Left renal cortex interstitium (tissue), 4 donors: ENCODE measurements at places on chromosomes 16 and 17.

DNA sequence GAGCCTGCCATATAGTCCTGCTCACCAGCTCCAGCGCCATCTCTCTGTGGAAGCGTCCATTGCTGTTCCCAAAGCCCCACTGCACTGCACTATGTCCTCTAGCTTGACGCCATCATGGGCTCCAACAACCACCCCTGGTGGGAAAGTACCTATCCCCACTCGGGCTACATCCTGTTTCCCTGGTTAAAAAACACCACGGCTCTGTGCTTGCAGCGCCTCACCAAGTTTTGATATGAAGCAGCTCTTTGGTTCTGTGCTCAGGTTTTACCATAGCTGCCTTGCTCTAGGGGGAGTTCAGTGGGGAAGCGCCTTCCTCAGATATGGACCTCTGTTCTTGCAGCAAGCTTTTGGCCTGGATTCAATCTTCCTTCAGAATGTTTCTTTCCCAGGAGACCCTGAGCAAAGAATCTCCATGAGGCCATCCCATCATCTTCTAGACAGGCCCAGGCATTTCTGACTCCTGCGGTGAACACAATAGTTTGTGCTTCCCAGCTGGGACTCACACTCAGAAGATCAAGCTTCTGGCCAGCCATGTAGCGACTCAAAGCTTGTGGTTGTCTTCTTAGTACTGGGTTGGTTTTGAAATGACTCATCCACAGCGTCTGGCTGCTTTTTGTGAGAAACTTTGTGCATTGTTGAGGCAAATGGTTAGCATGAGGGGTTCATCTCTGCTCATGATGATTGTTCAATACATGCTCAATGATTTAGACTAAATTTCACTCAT, 39.5 kb downstream of the DYNLRB2 start:
- no peak for DNase-seq

GRCh38 chr17:6355196-6355595, 79.7 kb downstream of the AIPL1 start:
- DNase-seq, result no peak

DNA sequence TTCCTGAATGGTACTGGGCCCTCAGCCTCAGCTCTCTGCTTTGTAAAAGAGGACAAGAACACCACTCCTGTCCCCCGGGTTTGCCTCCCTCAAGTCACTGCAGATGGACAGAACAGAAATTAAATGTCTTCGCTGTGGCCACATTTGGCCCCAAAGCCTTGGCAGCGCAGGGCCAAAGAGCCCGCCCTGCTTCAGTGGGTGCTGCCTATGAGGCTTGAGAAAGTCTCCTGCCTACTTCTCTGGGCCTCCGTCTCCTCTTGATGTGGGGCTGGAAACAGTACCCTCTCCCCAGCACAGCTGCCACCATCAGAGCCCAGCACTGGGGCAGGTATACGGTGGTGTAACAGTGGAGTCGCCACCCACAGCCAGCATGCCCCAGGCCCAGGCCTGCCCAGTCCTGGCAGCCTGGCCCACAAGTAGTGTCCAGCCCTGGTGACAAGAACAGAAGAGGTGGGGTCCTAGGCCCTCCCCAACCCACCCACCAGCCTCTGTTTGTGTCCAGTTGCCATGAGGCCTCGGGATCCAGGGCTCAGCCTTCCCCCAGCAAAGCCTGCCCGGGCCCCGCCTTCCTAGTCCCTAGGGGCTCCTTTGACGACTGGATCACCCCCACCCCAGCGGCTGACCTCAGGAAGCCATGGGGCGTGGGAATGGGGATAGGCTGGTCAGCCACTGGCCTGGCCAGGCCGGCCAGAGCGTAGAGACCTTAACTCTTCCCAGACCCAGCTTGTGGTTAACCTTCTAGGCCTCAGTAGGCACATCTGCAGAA, 3.9 kb upstream of the TPPP3 start:
- DNase-seq, result no peak

- DNase-seq, result no peak
Measured at GRCh38 chr16:35570946-35571345, 2111.5 kb downstream of the TP53TG3F start.

- DNase-seq, result no peak
Measured at GRCh38 chr17:61809816-61810392, 53.4 kb downstream of the BRIP1 start.

GRCh38 chr17:62713086-62713881, 85.8 kb downstream of the MRC2 start:
- no peak for DNase-seq

DNA sequence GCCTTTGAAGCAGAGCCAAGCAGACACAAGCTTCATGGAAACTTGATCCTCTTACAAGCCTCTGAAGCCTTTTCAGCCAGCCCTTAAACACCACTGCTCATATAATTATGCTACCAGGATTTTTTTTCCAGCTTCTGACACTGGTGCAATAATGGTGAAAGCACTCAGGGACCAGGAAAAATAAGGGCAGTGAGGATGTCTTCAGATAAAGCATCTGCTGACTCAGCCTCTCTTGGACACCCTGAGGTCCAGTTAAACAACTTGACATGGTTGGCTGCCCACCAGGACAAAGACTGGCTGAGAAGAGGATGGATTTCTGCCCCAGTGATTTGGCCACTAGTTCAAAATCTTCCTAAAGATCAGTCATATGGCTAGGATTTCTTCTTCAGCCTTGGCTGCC, 124.2 kb upstream of the N4BP1 start:
- no peak for DNase-seq
